ENCODE measurements at places on chromosomes 16 and 17.
A peak's percentile ranks its signal among the peaks of the same experiment; 100 is the strongest.

GRCh38 chr16:75506574-75506973 is 11.3 kb upstream of the CHST6 start:
- DNase-seq, result no peak

- no peak for DNase-seq
These were observed 1.0 kb downstream of the CYB561 start for GRCh38 chr17:63445065-63445464.

DNA sequence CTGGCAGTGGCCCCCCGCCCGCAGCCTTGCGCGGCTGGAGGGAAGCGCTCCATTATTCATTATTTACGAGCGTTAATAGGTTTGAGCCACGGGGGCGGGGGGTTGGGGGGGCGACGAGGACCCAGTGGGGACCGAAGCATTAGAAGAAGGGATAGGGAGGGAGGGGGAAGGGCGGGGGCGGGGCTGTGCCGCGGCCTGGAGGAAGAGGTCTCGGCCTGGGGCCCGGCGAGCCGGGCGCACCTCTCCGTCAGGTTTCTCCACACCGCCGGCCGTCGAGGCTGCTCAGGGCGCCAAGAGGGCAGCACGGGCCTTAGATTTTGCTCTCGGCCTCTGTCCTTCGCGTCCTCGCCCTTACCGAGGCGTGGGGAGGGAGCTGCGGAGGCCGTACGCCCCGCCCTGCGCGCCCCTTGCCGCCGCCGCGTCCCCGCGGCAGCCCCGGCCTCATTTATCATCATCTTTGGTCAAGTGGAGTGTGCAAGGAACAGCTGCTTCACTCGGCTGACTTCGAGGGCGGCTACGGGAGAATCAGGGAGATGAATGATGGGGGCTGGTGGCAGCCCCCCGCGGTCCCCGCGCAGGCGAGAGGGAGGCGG is 54.2 kb downstream of the SREBF1 start:
- DNase-seq, result peak; percentile 16

DNA sequence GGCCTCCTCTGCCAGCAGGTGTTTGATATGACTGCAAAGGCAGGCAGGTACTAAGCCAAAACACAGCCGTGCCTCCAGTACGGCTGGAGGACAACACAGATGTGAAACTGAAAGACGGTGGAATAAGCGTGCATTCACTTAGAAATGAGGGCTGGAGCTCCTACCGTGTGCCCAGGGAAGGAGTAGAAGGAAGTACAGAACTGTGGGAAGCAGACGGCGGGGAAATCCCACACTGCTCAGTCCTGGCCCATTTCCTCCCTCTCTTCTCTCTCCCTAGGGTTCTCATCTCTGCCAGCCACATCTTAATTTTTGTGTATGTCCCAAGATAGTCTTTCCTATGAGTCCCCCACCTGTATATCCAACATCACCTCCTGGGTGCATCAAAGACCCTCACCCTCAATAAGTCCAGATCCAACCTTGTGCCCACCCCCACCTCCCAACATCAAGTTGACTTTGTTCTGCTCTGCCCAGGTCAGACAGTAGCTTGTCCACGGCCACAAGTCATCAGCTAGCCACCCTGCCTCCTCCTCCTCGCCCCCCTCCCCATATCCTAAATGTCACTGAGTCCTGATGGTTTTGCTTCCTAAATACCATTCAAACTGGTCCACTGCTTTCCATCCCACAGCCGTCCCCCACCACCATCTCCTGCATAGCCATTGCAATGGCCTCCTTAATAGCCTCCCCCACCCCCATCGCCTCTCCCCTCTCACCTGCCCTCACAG is 77.1 kb upstream of the RPL38 start:
- no peak for DNase-seq

GRCh38 chr16:85025781-85026653 is 1.6 kb upstream of the KIAA0513 start:
- no peak for DNase-seq

DNA sequence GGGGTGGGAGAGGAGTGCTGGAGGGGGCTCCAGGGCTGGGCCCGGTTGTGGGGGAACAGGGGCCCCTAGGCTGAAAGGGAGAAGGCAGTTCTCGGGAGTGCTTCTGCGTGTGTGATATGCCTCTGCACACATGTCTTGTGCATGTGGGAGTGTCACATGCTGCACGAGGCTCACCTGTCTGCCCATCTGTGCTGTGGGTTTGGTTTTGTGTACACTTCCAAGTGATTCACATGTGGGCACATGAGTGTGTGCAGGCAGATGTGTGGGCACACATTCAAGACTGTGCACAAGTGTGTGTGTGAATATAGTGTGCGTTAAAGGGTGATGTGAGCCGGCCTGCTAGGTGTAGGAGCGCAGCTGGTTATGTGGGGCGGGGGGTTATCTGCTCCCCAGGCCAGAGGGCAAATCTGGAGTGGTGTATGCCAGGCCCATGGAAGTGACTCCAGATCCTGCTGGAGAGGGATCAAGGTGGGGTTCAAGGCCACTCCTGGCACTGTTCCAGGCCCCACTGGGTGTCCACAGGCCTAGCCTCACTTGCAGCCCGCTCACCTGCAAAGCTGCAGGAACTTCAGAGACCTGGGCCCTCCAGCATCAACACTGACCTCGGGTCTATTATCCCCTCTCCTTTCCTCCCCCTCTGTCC is 3.8 kb upstream of the BAHCC1 start:
- no peak for DNase-seq

DNA sequence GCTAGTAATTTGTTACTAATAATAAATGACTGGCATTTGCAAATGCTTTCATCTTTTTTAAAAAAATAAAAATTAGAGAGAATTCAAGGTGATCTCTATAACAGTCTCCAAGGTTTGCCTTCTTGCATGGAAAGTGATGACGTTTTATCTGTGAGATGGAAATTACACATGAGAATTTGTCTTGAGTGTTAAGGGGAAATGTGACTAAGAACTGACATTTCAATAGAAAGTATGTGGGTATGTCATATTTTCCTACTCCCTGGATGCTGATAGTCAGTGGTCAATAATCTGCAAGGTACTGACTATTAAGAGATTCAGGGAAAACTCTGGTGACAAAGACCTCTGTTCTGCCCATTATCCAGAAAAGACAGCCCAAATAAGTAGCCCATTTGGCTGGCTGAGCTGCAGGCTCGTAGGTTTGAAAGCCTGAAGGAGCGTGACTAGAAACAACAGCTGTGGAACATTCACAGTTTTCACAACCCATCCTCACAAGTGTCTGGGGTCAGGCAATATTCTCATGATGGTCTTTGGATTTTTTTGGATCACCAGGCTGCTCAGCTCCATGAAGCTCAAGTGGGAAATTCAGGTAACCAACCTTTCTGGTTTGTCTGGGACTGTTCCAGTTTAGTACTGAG is 49.7 kb upstream of the WSCD1 start:
- no peak for DNase-seq

DNA sequence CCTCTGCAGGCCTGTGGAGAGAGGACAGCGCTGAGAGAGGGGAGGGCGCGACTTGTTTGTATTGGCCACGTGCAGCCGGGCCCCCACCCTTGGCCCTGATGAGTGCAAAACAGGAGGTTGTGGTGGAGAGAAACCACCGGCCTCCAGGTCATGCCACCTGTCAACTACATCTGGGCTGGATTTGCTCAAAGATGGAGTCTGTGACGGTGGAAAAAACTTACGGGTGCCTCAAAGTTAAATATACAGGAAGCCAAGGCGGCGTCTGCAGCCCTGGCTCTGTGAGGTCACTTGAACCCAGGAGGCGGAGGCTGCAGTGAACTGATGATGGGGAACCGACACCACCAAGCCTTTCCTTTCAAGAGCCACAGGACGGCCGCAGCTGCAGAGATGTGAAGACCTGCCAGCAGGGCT is 15.7 kb downstream of the C16orf74 start:
- DNase-seq, result peak; percentile 37

GRCh38 chr17:32609085-32609484 is 122.3 kb downstream of the CDK5R1 start:
- peak; percentile 75 for DNase-seq

GRCh38 chr16:86752582-86753175 is 174.3 kb downstream of the FOXL1 start:
- no peak for DNase-seq

- peak; percentile 27 for DNase-seq
These were observed 123.8 kb downstream of the GOSR1 start for GRCh38 chr17:30600830-30601494.

DNA sequence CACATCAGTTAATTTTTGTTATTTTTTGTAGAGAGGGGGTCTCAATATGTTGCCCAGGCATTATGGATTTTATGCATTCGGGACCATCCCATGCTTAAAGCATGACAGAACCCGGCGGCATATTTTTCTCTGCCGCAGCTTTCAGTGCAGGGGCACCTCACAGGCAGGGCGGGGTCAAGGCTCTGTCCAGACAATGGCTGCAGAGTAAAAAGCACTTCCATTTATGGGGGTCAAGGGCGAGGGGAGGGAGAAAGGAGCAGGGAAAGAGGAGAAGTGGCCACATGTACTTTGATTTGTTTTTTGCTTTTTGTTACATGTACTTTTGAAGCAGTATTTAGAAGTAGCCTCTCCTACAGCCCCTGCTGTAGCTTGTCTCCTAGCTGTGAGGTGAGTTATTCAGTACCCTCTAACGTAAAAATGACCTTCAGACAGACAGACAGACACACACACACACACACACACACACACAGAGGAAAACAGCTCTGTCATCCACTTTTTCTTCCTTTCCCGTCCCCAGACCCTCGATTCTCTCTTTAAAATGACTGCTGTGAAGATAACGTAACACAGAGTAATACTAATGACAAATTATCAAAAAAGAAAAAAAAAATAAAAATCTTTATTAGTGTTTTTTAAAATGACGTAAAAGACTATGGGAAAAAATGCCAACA is 856 bp upstream of the SCPEP1 start:
- no peak for DNase-seq

GRCh38 chr17:57273490-57273889 is 17.2 kb downstream of the MSI2 start:
- DNase-seq, result no peak

GRCh38 chr17:21239680-21240368 is 13.4 kb downstream of the NATD1 start:
- no peak for DNase-seq

DNA sequence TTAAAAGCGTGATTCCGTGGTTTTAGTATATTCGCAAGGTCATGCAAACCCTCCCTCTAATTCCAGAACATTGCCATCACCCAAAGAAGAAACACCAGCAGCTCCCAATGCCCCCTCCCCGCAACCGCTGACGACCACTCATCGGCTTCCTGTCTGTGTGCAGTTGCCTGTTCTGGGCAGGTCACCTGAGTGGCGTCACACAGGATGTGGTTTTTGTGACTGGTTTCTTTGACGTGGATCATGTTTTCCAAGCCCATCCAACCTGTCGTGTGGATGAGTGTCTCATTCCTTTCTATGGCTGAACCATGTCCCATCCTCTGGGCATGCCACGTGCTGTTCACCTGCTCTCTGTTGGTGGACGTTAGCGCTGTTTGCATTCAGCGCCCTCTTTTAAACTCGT is 8.2 kb upstream of the ATP2C2 start:
- peak; percentile 70 for DNase-seq

GRCh38 chr17:55852734-55853133 is 101.9 kb downstream of the PCTP start:
- DNase-seq, result no peak

DNA sequence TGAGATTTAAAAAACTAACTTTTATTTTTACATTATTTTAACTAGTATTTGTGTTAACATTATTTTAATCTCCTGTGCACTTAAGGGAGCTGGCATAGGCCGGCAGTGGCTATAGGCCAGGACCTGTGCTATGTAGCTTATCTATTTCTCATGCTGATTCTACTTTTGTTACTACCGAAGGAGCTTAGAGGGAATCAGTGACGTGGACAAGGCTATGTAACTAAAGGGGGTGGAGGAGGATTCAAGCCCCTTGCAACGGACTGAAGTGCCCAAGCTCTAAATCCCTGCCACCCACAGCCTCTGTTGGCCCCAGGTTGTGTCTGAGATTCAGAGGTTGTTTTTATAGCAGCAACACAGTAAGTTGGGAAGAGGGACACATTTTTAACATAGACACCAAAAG is 356.4 kb downstream of the WWOX start:
- no peak for DNase-seq

All from stimulated activated naive CD8-positive, alpha-beta T cell treated with anti-CD3 and anti-CD28 coated beads, Interleukin-15, Interleukin-2, amounts not matched to agents 100 U/mL and 50 U/mL, for 24 hours (primary cell).